Activated naive CD4-positive, alpha-beta T cell (primary cell): ENCODE measurements at places on chromosomes 5 and 9.

- no peak for DNase-seq
Measured at GRCh38 chr5:177378884-177379883, 5.0 kb upstream of the SLC34A1 start.

DNA sequence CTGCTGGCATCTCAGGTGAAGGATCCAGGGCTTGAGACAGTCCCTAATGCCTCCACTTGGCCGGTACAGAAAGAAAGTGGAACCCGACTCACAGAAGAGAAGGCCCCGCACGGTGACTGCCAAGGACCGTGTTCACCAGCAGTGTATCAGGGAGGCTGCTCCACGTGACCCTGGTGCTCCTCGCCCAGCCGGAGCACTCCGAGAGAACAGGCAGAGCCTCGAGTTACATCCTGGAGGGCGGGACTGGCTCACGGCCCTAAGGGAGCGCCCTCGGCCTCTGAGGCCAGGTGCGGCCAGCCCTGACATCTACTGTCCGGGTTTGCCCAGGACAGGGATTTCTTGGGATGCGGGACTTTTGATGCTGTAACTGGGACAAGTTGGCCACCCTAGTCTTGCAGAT is 104.0 kb upstream of the SARDH start:
- DNase-seq, result no peak

DNA sequence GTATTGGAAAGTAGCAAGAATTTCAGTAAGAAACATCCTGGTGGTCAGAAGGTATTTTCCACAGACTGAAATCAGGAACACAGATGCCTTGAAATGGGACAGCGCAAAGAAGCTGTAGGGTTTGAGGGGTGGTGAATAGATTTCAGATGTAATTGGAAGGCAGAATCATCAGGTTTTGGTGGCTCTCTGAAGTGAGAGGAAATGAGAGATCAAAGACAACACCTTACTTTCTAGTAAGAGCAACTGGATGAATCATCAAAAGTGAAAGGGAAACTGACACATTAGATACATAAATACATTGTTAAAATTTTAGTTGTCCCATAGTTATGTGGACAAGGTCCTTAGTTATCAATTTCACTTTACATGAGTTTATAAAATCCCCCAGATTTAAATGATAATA is 188.2 kb upstream of the SLC27A6 start:
- no peak for DNase-seq

DNA sequence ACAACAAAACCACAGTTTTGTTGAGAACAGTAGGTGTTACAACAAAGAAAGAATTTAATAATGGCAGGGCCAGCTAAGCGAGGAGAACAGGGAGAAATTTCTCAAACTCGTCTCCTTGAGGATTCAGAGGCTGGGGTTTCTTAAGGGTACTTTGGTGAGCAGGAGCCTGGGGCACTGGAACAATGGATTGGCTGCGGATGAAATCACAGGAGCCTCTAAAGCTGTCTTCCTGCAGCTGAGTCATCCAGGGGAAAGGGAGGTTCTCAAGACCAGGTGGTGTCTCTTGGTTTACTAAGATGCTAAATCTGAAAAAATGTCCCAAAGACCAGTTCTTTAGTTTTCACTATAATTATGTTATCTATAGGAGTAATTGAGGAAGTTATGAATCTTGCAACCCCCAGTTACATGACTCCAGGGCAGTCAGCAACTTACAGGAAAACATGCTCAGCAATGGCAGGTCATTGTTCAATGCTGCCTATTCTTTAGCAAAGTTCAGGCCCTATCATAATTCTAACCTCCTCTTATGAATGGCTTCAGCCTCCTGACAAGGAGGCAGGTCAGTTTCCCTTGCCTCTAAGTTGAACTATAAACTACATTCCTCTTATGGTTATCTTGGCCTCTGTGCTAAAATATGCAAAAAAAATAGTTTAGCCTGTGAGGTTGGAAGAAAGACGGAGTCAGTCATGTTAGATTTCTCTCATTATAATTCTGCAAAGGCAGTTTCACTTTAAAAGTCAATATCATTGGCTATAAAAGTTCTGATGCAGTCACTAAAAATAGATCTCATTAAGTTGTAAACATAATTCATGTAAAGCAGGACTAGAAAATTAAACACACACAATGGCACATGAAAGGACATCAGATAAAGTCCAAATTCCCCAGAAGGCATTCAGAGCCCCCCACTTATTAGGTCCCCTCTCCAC is 63.3 kb upstream of the CKS2 start:
- DNase-seq, result no peak

- DNase-seq, result no peak
Measured at GRCh38 chr5:32332966-32333365, 20.2 kb upstream of the MTMR12 start.

DNA sequence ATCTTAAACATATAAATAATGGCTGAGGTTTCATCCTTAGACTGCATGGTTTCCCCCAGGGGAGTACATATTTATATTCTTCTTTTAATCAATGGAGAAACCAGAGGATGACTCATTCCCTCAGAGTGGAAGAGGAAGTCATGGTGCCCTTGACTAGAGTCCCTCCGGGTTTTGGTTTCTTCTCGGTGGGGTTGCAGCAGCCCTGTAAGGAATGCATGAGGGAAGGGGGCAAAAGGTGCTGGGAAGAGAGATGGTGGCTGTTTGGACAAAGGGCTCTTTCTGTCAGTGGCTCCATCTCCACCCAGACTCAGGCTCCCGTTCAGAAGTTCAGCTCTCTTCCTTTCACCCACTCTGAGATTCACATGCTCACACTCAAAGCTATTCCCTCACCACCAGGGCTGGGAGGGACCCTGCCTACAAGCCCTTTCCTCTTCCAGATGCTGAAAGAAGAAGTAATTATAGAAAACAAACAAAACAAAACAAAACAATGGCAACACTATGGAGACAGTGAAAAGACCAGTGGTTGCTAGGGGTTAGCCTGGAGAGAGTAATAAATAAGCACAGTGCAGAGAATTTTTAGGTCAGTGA is 129.8 kb upstream of the IL12B start:
- no peak for DNase-seq

- no peak for DNase-seq
Measured at GRCh38 chr5:179435731-179436315, 90.6 kb upstream of the ADAMTS2 start.

GRCh38 chr5:147746986-147747385 is 35.5 kb downstream of the JAKMIP2 start:
- DNase-seq, result no peak

GRCh38 chr9:95870906-95871305 is 4.6 kb upstream of the ERCC6L2 start:
- no peak for DNase-seq

DNA sequence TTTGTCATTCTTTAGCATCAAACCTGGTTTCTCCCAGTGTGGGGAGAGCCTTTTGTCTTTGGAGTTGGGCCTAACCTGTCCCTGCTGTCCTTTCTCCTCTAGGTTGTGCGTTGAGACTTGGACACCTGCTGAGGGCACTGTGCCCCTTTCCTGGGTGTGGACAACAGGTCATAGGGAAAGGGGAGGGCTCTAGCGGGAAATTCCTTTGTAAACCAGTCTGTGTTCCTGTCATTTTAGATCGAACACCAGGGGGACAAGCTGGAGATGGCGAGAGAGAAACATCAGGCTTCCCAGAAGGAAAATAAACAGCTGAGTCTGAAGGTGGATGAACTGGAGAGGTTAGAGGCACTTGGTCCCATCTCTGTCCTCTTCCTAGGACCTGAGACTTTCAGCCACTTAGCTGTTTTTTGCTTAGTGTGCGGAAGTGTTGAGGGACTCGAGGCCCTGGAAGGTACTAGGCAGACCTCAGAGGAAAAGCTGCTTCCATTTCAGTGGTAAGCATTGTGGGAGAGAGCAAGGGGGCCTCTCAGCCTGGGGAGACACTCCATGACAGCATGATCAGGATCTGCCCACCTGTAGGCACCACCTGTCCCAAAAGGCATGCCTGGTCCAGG is 8.6 kb upstream of the GLE1 start:
- no peak for DNase-seq

DNA sequence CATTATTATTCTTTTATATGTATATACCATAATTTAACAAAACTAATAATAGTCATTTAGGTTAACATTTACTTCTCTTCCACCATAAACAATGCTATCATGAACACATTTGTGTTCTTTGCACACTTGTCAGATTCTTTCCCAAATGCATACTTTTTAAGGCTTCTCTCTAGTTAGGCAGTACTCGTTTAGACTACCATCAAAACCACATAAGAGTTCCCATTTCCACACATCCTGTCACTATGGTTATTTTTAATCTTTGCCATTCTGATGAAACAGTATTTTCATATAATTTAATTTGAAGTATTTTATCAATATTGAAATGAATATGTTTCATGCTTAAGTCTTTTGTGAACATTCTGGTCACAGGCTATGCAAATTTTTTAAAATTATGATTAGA is 15.1 kb downstream of the DROSHA start:
- no peak for DNase-seq

GRCh38 chr5:10485142-10485795 is 43.6 kb downstream of the ROPN1L start:
- DNase-seq, result no peak

GRCh38 chr5:43075319-43076293 is 35.5 kb upstream of the ANXA2R start:
- no peak for DNase-seq

DNA sequence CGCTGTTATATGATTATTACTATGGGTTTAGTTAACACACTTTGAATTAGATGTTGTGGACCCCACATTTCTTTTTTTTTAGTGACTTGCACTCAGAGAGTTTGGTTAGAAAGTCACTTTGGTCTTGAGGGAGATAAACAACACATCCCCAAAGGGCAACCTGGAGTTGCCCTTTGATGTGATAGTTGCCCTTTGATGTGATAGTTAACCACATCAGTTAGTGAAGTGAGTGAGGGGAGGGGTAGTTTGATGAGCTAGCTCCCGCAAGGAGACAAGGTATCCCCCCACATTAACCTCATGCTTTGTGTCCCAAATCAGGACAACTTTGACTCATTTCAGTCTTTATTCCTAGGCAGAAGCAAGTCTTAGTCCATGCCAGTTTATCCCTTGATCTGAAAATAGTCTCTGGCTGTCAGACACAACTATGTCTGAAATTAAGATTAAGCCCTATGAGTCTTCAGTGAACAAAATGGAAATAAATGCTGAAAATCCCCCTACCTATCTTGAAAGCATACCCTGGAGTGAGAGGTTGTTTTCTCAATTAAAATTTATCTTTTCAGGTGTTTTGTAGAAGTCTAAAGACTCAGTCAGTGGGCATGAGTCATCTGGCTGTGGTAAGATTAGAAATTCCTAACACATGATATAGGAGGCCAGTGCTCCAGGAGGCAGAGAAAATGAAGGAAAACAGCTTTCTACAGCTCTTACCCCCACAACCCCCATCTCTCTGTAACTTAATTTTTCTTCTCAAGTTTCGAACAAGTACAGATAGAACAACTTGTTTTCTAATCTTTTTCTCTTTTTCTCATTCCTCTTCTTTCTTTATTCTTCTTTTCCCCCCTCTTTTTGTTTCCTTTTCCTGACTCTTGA is 208.9 kb upstream of the DMRTA1 start:
- no peak for DNase-seq

GRCh38 chr9:21747175-21747574 is 55.3 kb upstream of the MTAP start:
- no peak for DNase-seq

- DNase-seq, result no peak
Measured at GRCh38 chr9:116190637-116191396, 37.2 kb downstream of the PAPPA start.

DNA sequence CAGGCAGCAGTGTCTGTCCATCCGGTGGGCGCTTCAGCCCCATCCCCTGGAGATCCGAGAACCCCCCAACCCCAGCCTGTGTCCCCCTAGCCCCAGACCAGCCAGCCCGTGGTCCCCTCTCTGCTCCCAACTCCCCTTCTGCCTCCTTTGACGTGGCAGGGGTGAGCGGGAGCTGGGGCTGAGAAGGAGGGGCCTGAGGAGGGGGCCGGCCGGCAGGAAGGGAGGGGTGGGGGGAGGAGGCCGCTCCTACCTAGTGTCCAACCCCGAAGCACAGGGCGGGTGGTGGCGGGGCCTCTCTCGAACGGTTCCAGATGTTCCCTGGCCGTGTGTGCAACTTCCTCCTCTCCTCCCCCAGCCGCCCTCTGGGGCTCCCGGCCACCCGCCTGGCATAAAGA is 31.0 kb downstream of the GOLGA2 start:
- no peak for DNase-seq

DNA sequence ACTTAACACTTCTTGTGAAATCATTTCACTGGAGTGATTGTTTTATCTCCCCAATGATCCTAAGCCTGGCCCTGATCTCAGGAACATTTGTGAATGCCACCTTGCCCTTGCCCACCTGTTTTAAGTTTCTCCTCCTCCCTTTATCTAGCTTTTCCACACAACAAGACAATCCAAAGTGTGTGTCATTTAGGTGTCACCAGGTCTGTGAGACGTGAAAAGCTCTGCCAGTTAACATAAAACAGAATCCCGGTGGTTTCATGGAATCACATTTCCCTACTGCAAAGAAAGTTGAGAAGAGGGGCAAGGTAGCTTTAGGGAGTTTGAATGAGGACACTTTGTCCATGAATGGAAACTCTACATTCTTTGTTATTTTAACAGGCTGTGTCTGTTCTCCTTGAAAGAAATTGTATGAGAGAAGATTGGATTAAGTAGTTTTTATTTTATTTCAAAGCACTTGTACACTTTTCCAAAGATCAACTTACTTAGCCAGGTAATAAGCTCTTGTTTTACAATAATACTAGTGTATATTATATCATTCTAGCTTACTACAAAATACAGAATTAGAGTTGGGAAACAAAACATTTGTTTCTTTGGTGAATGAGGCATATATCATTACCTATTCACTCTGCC is 239.0 kb downstream of the ISL1 start:
- DNase-seq, result no peak

- no peak for DNase-seq
Measured at GRCh38 chr9:124660341-124660801, 110.7 kb downstream of the NR6A1 start.

DNA sequence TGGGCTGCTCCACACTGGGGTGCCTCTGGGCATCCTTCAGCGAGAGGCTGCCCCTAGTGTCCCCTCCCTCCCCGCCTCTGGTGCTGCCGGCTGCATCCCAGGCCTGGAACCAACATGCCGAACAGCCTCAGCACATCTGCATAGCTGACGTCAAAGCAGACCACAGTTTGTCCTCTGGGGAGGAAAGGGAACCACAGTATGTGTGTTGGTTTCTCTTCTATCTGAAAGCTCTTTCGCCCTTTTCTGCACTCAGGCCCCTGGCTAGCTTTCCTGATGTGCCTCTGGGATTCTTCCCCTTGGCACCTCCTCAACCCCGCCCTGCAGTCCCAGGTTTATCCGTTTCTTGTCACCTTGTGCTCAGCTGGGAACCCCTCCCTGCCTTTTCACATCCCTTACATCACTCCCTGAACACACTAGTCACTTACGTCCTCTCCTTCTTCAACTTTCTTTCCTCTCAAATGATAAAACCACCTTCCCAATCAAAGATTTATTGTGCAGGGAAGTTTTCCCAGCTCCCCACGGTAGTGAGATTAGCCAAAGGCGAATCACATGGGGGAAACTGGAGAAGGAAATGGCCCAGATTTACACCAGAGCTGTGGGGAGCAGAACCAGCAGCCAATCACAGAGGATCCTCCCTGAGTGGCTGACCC is 35.5 kb upstream of the B4GALT1 start:
- no peak for DNase-seq
